Activated CD4-positive, alpha-beta T cell treated with anti-CD3 and anti-CD28 coated beads, Interleukin-2, amount 10 ng/mL, durations not matched to agents 7 days and 5 days (primary cell): ENCODE measurements at places on chromosomes 7 and 10. TPM values are rescaled to one million over a fixed set of nuclear protein-coding genes. Genes with fewer than 3 reads are reported as not detected.

Gene UPF2
- total RNA-seq = 39.2 TPM

Gene CRYGN
- not detected for total RNA-seq

Gene CAPZA2
- 182 TPM for total RNA-seq

Gene MRC1
- not detected for total RNA-seq

Gene RRP12
- total RNA-seq = 21.6 TPM

Gene BMPER
- not detected for total RNA-seq

Gene ANXA8
- total RNA-seq = 0.30 TPM

Gene AKR1E2
- 13.8 TPM for total RNA-seq

Gene LRRD1
- not detected for total RNA-seq

Gene STAMBPL1
- total RNA-seq = 45.4 TPM

Gene RNF32
- total RNA-seq = 2.2 TPM

Gene AS3MT
- 0.60 TPM for total RNA-seq

Gene TMEM213
- total RNA-seq = not detected
